ENCODE measurements at places on chromosomes 12 and 14.
A peak's percentile ranks its signal among the peaks of the same experiment; 100 is the strongest.

- no peak for DNase-seq
Observed at GRCh38 chr12:105288311-105288996, 42.0 kb upstream of the C12orf75 start.

DNA sequence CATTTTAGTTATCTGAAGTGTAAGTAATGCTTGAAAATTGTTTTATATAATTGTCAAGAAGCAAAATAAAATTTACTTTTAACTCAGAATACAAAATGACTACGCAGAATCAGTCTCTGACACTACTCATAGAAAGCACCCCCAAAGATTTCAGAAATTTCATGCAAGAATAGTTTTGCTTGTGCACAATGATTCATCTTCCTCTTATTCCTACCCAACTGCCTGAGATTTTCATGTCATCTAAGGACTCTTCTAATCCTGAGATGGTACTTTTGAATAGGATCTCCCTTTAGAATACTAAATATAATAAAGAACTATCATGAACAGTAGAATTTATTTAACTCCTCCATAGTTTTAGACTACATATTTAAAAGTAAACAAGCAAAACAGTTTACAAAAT, 485.3 kb upstream of the MGAT4C start:
- no peak for DNase-seq

DNA sequence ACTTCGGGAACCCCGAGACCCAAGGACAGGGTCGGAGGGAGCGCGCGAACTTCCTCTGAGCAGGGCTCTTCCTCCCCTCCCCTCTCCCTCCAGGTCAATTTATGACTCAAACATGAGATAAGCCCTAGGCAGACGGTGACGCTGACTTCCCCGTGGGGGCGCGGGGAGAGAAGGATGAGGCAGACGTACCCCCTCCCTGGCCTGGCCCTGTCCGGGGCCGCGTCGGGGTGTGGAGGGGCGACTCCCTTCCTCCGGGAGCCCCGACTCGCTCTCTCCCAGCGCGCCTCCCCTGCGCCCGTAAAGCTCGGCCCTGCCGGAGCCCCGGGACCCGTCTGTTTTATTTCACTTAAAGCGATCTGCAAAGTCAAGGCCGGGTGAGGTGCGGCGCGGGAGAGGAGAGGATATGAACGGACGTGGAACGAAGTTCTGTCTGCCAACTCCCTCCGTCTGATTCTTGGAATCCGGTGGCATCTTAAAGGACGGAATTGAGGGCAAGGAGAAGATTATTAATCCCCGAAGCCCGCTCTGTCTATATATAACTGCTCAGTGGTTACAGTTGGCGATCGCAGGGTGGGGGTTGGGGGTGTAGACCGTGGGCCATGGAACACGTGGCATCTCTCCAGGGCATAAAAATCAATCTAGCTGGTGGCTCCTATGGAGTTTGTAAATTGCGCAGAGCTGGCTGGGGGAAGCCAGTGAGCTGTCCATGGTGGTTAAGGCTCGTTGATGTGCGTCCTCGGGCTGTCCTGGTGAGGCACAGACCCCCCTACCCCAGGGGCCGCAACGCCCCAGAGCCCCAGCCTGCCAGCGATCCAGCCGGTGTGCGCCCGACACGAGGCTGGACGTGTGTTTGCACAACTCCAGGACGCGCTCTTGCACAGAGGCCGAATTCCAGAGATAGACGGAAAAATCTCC, 2.9 kb upstream of the PTHLH start:
- DNase-seq: peak; percentile 73

- DNase-seq: no peak
Observed at GRCh38 chr12:124297389-124297788, 2.5 kb downstream of the RFLNA start.

- DNase-seq: no peak
Observed at GRCh38 chr12:115412831-115413230, 728.9 kb upstream of the TBX3 start.

DNA sequence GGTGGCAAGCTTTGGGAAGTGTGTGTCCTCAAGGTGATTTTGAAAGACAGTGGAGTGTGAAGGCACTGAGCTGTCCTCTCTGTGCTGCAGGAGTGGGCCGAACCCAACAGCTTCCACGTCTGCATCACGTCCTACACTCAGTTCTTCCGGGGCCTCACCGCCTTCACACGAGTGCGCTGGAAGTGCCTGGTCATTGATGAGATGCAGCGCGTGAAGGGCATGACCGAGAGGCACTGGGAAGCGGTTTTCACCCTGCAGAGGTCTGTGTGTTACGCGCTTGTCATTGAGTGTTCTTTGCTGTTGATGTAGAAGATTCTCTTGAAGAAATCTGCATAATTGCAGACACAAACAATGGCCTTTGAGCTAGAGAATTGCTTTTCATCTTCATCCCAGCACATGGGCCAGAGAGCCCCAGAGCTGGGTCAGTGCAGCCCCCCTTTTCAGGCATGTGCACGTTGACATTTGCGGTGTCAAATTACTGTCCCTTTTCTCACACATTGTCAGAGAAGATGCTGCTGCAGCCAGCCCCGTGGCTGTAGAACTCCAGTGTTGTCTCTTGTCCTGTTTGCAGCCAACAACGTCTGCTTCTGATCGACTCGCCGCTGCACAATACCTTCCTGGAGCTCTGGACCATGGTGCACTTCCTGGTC, 63.3 kb downstream of the EP400 start:
- DNase-seq: no peak
